CD8-positive, alpha-beta memory T cell (primary cell): ENCODE measurements at places on chromosomes 2 and 18.
A peak's percentile ranks its signal among the peaks of the same experiment; 100 is the strongest.

DNA sequence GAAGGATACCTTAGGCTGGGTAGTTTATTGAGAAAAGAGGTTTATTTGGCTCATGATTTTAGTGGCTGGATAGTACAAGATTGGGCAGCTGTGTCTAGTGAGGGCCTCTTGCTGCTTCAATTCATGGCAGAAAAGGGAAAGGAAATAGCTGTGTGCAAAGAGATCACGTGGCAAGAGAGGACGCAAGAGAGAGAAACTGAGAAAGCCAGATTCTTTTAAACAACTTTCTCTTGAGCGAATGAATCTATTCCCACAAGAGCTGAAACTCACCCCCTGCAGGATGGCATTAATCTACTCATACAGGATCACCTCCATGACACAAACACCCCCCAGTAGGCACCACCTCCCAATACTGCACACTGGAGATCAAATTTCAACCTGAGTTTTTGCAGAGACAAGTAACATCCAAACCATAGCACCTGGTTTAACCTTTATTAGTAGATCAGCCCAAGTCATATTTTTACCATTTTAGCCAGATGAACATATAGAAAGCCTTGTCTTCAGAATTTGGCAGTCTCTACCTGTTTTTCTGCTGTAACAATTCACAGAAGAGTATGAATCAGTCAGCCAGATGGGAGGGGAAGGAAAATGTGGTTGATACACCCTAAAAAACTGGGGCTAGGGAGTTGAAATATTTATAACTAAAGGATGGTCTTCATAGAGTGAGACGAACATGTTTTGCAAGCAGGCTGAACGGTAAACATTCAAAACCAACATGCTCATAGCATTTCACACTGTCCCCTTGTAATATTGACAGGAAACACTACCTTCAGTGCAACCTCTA, 73.9 kb upstream of the NCKAP5 start:
- no peak for DNase-seq

DNA sequence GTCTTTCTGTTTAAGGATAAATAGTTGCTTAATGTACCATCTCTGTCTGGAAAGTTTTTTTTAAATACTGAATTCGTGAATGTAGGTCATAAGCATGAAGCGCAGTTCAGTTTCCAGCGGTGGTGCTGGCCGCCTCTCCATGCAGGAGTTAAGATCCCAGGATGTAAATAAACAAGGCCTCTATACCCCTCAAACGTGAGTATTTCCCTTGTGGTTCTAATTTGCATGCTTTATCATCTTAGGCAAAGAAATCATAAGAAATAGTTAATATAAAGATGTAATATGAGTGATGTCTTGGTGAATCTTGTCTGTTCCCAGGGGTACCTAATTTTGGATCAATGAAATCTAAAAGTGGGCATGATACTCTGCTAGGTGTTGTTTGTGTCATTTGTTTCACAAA, 1.5 kb downstream of the NDC80 start:
- no peak for DNase-seq

- no peak for DNase-seq
Measured at GRCh38 chr2:101152272-101153076, 1.3 kb upstream of the TBC1D8 start.

GRCh38 chr2:161135951-161136593, 24.2 kb upstream of the TANK start:
- DNase-seq: no peak

GRCh38 chr2:200130762-200131166, 175.4 kb downstream of the MAIP1 start:
- DNase-seq: no peak

- DNase-seq: no peak
Measured at GRCh38 chr2:200330351-200331060, 24.0 kb downstream of the SPATS2L start.

- DNase-seq: peak; percentile 17
Measured at GRCh38 chr18:8754995-8755960, 49.9 kb downstream of the MTCL1 start.

DNA sequence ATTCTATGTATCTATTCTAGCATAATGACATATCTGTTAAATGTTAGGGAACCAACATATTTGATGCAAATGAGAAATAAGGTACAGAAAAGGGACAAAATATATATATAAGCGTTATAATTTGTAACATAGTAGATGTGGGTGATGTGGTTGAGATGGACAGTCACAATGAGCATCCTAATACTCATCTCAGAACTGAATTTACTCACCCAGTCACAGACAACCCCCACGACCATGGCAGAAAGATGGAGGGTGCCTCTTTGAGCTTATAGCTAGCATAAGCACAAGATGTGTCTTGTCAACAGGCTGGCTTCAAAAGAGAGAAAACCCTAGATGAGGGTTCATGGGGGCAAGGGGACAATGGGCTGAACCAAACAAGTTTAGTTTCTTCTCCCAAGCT, 9.1 kb upstream of the DSG3 start:
- no peak for DNase-seq

DNA sequence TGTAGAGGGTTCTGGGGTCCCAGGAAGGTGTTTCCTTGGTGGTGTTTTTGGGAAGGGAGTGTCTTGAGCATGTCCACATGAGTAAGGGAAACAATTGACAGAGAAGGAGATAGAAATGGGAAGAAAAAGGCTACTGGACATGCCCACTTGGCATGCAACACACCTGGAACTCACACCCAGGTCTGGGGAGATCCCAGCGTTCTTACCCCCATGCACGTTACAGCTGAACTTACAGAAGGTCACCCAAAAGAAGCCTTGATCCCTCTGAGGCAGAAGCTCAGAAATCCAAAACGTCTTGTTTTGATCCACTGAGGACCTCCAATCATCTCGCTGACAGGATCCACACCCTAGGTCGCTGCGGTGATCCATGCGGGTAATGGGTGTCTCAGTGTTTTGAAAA, 142.0 kb downstream of the ZNF516 start:
- DNase-seq: no peak

GRCh38 chr2:201697899-201698298, 545 bp downstream of the MPP4 start:
- DNase-seq: no peak

DNA sequence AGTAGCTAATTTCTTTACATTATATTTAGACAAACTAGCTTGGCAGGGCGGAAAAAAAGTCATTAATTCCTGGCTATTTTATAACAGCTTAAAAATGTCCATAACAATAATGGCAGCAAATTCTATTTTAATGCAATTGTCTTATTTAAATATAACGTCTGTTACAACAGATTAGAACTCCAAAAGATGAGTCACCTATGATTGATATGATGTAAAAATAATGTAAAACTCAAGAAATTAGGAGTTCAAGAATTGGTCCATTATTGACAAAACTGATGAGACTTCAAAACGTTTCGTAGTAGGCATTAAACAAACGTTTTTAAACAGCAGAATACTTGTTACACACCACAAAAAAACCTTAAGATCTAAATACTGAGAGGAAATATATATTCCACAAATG, 2.7 kb downstream of the XPO1 start:
- no peak for DNase-seq

DNA sequence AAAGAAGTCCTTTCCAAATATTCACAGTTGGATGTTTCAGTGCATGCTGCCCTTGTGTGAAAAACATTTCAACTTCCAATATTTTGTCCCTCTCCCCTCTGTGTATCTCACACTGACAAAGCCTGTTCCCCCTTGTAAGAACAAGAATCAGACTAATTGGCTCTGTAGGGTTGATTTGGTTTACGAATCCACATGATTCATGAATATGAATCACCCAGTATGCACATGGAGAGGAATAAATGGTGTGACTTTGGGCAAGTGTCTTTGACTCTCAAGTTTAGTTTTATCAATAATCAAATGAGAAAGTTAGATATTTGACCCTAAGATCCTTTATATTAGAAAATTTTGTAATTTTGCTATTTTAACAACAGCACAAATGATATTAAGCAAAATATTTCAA, 9.3 kb upstream of the CDH20 start:
- DNase-seq: no peak
